Globus pallidus (tissue), 1 donor: ENCODE measurements at places on chromosomes 4 and X.
A peak's percentile ranks its signal among the peaks of the same experiment; 100 is the strongest.

DNA sequence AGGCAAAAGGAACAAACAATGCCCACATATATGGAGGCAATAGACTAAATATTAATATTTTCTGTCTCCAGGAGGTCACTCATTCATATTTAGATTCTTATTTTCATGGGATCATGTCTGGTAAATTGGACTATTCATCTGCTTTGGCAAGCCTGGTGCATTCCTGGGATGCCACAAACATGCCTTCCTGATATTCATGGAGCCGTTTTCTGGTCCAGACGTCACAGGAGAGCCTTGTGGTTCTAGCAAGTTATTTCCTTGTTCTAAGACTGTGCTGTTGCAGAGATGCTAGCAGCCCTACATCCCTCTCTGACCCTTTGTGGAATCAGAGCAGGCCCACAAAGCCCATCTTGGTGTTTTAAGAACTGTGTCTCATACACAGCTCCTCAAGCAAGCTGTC, 16.1 kb upstream of the EXOSC9 start:
- no peak for DNase-seq

- DNase-seq = peak; percentile 52
Measured at GRCh38 chrX:46573331-46573891, at the start of gene CHST7. Gene CHST7 (plus strand): TSS chrX:46573765. CDS start chrX:46573932, 167 bp downstream.

GRCh38 chr4:166091146-166091545, 218.1 kb downstream of the TLL1 start:
- DNase-seq = no peak

- no peak for DNase-seq
Measured at GRCh38 chr4:184357165-184357564, 117.2 kb downstream of the IRF2 start.

DNA sequence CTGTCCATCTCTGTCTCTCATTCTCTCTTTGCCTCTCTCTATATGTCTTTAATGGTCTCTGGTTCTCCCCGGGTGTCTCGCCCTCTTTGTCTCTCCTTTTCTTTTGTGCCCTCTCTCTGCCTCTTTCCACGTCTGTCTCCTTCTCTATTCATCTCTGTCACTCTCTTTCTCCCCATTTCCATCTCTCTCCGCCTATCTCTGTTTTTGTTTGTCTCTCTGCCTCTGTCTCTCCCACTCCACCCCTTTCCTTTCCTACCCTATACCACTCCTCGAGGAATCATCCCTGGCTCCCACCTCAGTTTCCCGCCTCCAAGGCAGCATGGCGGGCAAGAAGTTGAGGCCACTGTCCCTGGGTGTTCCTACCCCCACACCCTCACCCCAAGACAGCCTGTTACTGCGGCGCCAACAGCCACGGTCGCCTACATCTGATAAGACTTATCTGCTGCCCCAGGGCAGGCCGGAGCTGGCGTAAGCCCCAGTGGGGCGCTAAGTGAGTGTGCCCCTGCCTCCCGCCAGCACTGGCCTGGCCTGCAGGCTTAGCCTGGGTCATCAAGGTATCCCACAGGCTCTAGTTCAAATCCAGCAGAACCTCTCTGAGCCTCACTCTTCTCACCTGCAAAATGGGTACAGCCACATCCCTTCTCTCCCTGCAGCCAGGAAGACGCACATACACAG, 713 bp upstream of the GATA1 start:
- DNase-seq = no peak

DNA sequence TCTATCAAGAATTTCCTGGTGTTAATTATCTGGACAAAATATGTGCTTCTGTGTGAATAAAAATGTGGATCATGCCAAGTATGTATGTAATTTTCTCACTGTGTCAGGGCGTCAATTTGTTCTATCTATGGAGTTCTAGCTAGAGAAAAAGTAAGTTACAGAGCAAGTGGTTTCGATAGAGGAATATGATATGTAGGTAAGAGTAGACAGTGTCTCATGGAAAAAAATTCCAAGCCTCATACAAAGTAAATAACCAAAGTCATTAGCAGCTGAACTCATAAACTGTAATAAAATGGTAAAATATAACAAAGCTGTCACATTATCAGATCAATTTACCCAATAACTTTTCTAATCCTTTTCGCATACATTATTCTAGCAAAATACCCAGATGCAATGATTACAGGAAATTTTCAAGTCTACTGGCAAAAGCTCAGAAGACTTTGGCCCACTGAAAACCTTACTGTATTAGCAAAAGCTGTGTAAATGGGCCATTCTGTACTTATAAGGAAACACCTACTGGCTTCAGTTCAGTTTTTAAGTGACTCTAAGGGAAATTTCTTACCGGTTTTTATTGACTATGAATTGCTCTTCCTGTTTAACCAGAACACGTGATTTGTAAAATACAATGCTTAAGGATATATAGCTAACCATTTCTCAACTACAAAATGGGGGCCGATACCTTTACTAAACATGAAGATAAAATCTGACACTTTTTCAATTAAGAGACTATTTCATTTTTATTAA, 121.0 kb upstream of the ARSJ start:
- no peak for DNase-seq

GRCh38 chr4:157706155-157706554, 466.7 kb downstream of the GASK1B start:
- no peak for DNase-seq

DNA sequence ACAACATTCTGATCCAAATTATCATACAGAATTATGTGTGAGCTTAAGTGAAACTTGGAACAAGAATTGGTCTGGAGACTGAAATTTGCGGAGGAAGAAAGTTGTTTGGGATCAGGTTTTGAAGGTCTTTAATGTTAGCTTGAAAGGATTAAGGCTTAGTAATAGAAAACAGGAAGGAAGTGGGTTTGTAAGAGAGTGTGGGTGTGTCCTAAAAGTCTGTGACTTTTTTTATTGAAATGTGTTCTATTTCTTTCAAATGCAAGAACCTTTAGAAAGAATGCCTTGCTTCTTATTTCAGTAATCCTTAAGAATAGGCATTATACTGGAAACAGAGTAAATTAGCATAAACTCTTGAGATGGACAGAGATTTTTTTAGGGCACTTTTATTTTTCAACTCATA, 198.0 kb downstream of the GALNTL6 start:
- DNase-seq = no peak

- DNase-seq = no peak
Measured at GRCh38 chr4:39232100-39232499, 49.8 kb downstream of the WDR19 start.
